ENCODE measurements at places on chromosomes 1 and 21. TPM values are rescaled to one million over a fixed set of nuclear protein-coding genes. Genes with fewer than 3 reads are reported as not detected.

Gene ENAH
- 0.65 TPM for total RNA-seq

Gene GBP6
- 0.61 TPM for total RNA-seq

Gene PLA2G2A
- not detected for total RNA-seq

Gene AADACL4
- total RNA-seq = not detected

- H3K4me1 ChIP-seq = no peaks in the 10 kb centered on the region
- H3K36me3 ChIP-seq = no peaks in the 10 kb centered on the region
- no peak overlapping the region for H3K4me3 ChIP-seq
Observed at GRCh38 chr21:25859235-25859929, 124.6 kb downstream of the GABPA start.

- no peaks in the 10 kb centered on the region for H3K36me3 ChIP-seq
- peaks cover 18% of the 10 kb centered on the region for H3K4me1 ChIP-seq
Observed at GRCh38 chr1:25735956-25736529, 64.0 kb upstream of the SELENON start.

DNA sequence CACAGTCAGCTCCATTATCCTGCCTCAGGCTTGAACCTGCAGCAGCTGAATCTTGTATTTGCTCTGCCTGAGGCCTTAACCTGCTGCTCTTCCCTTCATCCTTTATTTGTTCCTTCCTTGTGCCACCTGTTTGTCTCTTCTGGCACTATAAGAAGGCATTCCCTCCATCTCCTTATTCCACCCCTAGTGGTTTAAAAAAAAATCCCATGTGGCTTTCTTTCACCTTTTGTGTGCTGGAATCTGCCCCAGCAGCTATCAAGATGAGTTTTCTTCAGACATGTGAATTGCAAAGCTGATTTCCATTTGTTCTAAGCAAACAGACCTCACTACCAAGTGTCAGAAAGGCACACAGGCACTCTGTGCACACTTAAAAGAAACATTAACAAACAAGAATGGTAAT, 294.6 kb downstream of the TTLL7 start:
- H3K4me1 ChIP-seq = peaks cover 32% of the 10 kb centered on the region
- H3K27ac ChIP-seq = no peak overlapping the region
- DNase-seq = no peak
- no peaks in the 10 kb centered on the region for H3K27me3 ChIP-seq
- H3K4me3 ChIP-seq = no peak overlapping the region
- no peaks in the 10 kb centered on the region for H3K36me3 ChIP-seq

DNA sequence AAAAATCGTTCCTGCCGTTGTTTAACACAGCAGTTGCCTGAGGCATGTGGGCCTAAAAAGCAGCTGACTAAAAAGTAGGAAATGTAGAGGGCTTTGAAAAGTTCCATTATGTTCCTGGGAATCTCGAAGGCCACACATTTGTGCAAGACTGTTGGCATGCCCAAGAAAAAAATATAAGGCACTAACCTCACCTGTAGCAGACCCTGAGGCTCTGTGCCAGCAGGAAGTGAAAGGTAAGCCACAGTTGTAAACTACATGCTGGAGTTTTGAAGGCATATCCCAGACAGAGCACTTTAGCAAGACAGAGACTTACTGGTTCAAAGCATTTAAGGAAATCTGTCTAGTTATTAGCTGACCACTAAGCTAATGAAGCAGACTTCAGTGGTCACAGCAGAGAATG, 52.7 kb downstream of the TRMT1L start:
- H3K27ac ChIP-seq = no peak overlapping the region
- H3K27me3 ChIP-seq = no peaks in the 10 kb centered on the region
- peaks cover 40% of the 10 kb centered on the region for H3K36me3 ChIP-seq
- H3K4me3 ChIP-seq = no peak overlapping the region
- no peak for DNase-seq
- no peaks in the 10 kb centered on the region for H3K4me1 ChIP-seq

- H3K27me3 ChIP-seq = no peaks in the 10 kb centered on the region
- H3K36me3 ChIP-seq = no peaks in the 10 kb centered on the region
- H3K4me3 ChIP-seq = no peak overlapping the region
- no peaks in the 10 kb centered on the region for H3K4me1 ChIP-seq
- H3K27ac ChIP-seq = no peak overlapping the region
Observed at GRCh38 chr1:183792300-183792699, 12.6 kb upstream of the RGL1 start.

GRCh38 chr1:75725266-75725665, 757 bp downstream of the ACADM start:
- peak overlapping the region; percentile 100 for H3K4me3 ChIP-seq
- peak overlapping the region; percentile 99 for H3K27ac ChIP-seq
- peaks cover 42% of the 10 kb centered on the region for H3K4me1 ChIP-seq
- DNase-seq = no peak

Measured in activated CD8-positive, alpha-beta T cell treated with anti-CD3 and anti-CD28 coated beads for 36 hours (primary cell).